ENCODE measurements at places on chromosomes 16 and 17.
A peak's percentile ranks its signal among the peaks of the same experiment; 100 is the strongest.

DNA sequence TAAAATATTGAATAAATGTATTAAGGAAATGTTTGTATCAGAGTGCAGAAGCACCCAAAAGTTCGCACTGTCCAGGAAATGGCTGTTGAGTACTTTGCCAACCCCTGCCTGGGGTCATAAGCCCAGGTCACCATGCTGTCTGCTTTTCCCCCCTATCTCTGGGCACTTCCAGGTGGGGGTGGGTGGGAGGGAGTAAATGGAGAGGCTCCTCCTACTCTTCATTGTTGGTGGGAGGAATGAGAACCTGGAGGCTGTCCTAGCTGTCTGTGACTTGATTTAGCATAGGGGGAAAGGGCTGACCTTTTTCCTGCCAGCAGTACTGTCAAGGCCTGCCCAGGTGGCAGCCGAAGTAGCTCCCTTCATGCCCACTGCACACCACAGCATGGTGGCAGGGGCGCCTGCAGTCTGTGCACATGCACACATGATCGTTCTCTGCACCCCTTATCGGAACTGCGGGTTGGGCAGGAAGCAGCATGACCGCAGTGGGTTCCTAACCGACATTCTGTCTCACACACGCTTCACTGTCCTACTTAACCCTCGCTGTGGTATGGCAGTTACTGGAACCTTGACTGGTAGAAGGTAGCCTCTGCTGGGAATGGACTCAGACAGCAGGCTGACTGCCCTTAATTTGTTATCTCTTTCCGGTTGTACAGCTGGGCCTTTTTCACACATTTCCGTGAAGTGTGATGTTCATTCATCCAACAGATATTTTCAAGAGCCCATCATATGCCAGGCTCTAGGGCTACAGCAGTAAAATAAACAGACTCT is 41.5 kb downstream of the LDHD start:
- DNase-seq = no peak

- DNase-seq = no peak
Observed at GRCh38 chr16:72818236-72818845, 229.6 kb downstream of the ZFHX3 start.

DNA sequence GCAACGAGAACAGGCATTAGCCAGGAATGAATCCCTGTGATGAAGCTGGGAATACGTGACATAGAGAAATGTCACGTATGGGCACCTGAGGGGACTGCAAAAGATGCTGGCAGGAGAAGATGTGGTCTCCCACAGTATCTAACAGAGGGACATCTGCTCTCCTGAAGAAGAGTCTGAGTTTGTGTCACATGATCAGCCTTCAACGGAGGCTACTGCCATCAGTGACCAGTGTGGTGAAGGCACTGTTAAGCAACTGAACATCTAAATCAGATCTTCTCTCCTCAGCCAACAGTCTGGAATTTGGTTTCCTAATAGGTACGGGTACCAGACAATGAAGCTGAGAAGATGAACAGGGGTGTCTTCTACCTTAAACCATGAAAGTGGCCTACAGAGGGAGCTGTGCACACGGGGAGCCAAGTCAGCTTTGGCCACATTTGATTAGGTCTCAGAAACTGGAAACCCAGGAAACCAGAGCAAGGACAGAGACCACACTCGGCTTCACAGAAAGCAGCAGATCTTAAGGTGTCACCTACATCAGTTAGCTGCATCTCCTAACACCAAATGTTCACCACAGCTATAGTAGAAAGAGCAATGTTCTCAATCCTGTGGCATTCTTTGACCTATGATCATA is 41.8 kb downstream of the BRD7 start:
- peak; percentile 36 for DNase-seq

DNA sequence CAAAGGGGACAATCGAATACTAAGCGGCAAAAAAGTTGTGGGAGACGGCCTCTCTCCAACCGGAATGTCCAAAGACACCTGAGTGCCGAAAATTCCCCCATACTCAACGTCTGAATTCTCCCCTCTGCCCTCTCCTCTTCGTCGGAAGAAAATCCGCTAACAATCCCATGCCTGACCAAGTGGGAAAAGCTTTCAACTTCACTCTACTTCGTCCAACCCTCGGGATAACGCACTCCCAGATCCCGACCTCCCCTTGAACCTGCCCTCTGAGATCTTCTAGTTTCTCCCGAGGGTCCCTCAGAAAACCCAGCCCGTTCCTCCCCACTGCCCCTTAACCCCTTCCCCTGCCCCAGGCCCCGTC is 961 bp downstream of the AMFR start:
- no peak for DNase-seq

GRCh38 chr17:17937958-17938357 is 34.2 kb downstream of the TOM1L2 start:
- DNase-seq = no peak

DNA sequence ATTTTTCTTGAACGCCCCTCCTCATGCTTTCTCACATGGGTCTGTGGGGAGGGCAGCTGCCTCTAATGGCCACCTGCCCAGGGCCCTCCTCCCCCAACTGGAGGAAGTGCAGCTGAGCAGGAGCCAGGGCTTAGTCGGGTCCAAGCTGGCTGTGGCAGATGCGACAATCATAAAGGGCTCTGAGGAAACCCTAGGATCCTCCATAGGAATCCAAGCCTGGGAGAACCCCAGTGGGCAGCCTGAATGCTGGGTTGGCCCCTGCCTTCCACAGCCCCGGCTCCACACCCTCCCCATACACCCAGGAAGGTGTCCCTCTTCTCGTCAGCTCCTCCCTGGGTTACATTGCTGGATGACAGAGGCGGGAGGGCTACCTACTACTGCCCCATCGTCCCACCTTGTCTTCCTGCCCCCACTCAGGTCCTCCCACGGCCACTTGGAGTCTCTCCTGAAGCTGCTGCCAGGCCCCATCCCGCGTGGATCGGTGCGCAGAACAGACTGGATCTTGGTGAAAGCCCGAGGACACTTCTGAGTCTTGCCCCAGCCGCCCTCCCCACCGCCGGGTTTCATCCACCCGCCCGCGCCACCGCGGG is 15.6 kb upstream of the CBFB start:
- no peak for DNase-seq

- no peak for DNase-seq
Observed at GRCh38 chr17:50583641-50584040, 23.1 kb downstream of the CACNA1G start.

- no peak for DNase-seq
Observed at GRCh38 chr17:79658811-79659207, 48.0 kb upstream of the RBFOX3 start.

- DNase-seq = no peak
Observed at GRCh38 chr16:7270823-7271222, 61.8 kb upstream of the RBFOX1 start.

GRCh38 chr16:58904291-58904690 is 170.2 kb upstream of the GOT2 start:
- no peak for DNase-seq

GRCh38 chr17:77188084-77189066 is 47.6 kb downstream of the SEC14L1 start:
- DNase-seq = no peak

- DNase-seq = peak; percentile 85
Observed at GRCh38 chr17:29761040-29761761, 138.5 kb upstream of the CORO6 start.

- DNase-seq = no peak
Observed at GRCh38 chr17:72733619-72734282, 358.7 kb downstream of the SLC39A11 start.

GRCh38 chr17:35488991-35489390 is 40.4 kb upstream of the SLFN13 start:
- DNase-seq = no peak

- no peak for DNase-seq
Observed at GRCh38 chr16:64363039-64363438, 758.8 kb downstream of the CDH11 start.

- DNase-seq = no peak
Observed at GRCh38 chr16:30457256-30457655, 11.6 kb upstream of the SEPHS2 start.

GRCh38 chr17:2948721-2949468 is 114.5 kb downstream of the OR1D5 start:
- no peak for DNase-seq

DNA sequence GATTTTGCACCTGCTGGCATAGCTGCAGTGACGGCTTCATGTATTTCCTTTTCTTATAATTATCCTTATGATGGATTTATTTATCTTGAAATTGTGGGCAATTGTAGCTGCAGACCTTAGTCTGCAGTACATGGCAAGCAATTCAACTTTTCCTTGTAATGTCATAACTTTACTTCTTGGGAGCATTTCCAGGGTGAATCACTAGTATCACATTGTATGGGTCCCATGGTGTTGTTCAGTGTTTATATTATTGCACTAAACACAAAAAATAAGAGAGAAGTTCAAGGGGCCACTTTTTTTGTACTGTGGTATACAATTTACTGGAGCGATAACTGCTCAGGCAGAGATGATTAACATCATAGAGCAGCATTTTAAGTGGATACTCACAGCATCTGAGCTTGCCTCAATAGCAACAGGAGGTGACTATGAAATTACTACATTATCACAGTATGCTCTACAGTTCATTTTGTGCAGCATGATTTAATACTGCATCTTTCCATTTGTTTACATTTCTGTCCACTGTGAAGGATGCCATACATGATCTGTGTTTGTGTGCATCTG is 169.5 kb downstream of the STX8 start:
- no peak for DNase-seq

DNA sequence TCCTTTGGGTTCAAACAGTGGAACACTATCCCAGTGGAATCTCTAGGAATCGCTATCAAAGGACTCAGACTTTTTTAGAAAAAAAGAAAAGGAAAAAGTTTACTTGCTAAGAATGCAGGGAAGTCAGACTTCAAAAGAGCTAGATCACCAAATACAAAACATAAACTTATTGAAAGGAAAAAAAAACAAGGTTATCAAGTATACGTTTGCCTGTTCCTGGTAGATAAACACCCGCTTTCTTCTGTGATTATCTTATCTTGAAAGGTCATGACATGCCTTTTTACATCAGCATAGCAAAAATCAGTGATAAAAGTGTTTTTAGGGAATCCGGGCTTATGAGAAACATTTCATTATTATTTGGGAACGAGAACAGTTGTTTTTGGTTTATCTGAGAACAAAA is 129.3 kb upstream of the TMEM97 start:
- DNase-seq = no peak

DNA sequence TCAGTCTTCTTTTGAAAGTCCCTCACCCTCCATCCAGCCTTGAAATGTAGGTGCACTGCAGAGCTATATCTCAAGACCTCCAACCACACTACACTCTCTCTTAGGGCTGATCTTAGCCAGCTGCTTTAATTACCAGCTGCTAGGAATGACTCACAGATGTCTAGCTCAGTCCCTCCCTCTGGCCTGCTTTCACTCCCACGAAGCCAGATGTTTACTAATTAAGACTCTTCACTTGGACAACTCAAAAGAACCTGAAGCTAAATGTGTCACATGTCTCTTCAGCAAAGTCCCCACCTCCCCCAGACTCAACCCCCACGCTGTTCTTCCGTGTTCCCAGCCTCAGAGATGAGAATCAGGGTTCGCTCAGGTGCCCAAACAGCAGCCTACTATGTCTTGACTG is 2.6 kb downstream of the GTF3C1 start:
- no peak for DNase-seq

DNA sequence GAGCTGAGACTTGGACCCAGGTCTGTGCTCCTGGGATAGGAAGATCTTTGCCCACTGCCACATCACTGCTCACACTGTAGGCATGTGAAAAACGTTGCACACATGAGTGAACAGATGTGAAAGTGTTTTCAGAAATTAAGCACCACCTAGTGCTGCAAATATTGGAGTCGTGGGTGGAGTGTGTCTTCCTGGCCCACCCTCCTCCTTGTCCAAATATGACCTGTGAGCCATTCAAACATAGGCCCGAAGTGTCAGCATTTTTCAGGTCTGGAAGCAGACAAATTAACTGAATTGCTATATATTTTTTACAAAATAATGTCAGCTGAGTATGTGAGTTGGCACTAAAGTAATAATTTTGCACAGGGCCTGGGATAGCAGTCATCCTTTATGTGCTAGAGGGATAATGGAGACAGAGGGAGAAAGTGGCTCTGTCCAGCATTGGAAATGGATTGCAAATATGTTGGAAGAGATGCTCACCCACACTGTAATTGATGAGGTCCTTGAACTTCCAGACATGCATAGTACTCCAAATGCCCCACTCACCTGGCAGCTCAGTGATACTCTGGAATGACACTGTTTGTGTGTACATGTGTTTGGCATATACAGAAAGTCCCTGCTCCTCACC is 58.7 kb downstream of the ACSM1 start:
- no peak for DNase-seq

DNA sequence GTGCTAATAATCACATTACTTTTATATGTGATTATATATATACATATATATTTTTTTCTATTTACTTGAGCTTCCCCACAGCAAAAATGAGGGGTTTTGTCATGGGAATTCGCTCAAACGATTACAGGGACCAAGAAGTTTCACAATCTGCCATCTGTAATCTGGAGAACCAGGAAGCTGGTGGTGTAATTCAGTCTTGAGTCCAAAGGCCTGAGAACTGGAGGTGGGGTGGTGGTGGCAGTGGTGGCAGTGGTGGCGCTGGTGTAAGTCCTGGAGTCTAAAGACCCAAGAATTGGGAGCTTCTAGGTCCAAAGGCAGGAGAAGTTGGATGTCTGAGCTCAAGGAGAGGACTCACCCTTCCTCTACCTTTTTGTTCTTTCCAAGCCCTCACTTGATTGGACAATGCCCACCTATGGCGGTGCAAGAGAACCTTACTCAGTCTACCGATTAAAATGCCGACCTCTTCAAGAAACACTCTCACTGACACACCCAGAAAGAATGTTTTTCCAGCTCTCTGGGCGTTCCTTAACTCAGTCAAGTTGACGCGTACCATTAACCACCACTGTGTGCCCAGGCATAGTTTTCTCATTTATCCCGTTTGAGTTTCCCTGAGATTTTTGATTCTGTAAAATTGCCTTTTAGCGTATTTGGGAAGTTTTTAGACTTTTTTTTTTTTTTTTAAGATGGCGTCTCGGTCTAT is 31.9 kb downstream of the POLR2A start:
- DNase-seq = no peak

DNA sequence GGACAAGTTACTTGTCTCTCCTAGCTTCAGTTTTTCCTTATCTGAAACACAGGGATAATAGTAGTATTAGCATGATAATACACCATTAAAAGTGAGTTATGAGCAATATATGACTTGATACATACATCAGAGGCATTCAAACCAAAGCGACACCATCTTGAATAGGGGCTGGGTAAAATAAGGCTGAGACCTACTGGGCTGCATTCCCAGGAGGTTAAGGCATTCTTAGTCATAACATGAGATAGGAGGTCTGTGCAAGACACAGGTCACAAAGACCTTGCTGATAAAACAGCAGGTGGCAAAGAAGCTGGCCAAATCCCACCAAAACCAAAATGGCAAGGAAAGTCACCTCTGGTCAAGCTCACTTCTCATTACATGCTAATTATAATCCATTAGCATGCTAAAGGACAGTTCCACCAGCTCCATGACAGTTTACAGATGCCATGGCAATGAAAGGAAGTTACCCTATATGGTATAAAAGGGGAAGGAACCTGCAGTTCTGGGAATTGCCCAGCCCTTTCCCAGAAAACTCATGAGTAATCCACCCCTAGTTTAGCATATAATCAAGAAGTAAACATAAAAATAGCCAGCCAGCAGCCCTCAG is 37.2 kb upstream of the HS3ST3A1 start:
- DNase-seq = no peak

- no peak for DNase-seq
Observed at GRCh38 chr17:30372755-30373154, 6.0 kb upstream of the CPD start.

- no peak for DNase-seq
Observed at GRCh38 chr17:72432881-72433280, 312.1 kb downstream of the SOX9 start.

- DNase-seq = no peak
Observed at GRCh38 chr16:30004811-30005242, 6.0 kb downstream of the DOC2A start.
